Large intestine (tissue), 12 donors: ENCODE measurements at places on chromosomes 3 and 15.

DNA sequence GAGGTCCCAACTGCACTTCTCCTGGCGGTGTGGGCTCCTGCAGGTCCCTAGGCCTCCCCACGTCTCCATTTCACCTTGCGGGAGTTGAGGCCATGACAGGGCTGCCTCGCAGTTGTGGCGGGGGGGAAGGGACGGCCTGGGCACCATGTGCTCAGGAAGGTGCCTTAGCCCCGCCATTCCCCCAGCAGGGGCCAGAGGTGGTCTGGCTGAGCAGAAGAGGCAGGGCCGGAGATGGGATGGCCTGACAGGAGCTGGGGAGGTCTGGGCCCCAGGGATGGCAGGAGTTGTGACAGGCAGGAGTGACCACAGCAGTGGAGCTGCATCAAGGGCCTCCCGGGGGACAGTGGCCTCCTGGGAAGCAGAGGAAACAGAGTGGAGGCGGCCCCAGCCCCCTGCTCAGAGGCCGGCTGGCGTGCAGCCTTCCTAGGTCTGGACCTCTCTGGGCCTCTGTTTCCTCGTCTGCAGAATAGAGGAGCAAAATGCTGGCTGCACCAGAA is 18.7 kb upstream of the KLF15 start:
- no peak overlapping the region for H3K4me3 ChIP-seq
- DNase-seq, result no peak
- H3K4me1 ChIP-seq, result no peaks in the 10 kb centered on the region
- no peaks in the 10 kb centered on the region for H3K36me3 ChIP-seq
- H3K27me3 ChIP-seq, result peaks cover 8% of the 10 kb centered on the region
- no peak overlapping the region for H3K27ac ChIP-seq

DNA sequence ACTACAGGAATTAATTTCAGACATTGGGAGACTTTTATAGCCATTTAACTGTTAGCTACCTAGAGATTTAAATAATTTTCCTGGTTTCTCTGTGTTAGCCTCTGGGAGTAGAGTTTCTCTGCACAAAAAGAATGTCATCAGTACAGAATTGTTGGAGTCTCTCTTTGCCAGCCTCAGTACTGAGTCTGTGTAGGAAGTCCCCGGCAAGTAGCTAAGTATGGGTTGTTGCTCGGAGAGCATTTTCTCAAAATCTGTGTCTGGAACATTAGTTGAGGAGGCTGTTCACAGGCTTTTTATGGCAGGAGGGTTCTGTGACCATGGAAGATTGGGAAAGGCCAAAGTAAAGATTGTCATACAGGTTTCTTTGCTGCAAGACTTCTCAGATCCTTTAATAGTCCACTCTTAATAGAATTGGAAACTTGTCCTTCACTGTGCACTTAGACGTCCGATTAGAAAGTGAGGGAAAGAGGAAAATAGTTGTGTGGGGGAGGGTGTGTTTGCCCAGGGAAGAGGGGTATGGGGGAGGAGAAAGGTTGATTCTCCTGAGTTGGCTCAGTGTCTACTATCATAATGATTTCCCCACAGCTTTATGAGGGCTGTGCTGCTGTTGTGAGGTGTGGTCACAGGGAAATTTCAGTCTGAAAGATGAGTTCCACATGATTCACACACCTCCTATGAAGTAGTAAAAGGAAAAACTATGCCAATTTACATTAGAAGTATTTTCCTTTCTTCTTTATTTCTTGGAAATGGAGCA is 207.1 kb downstream of the PTPRG start:
- no peak overlapping the region for H3K4me3 ChIP-seq
- no peaks in the 10 kb centered on the region for H3K4me1 ChIP-seq
- DNase-seq, result peak; percentile 47
- no peaks in the 10 kb centered on the region for H3K27me3 ChIP-seq
- H3K27ac ChIP-seq, result no peak overlapping the region
- H3K36me3 ChIP-seq, result no peaks in the 10 kb centered on the region

GRCh38 chr3:171350364-171350763 is 109.8 kb downstream of the TNIK start:
- no peak for DNase-seq
- no peak overlapping the region for H3K27ac ChIP-seq
- no peaks in the 10 kb centered on the region for H3K27me3 ChIP-seq
- no peaks in the 10 kb centered on the region for H3K36me3 ChIP-seq
- no peak overlapping the region for H3K4me3 ChIP-seq

- no peaks in the 10 kb centered on the region for H3K27me3 ChIP-seq
- DNase-seq, result no peak
- H3K4me3 ChIP-seq, result no peak overlapping the region
- H3K36me3 ChIP-seq, result no peaks in the 10 kb centered on the region
Observed at GRCh38 chr3:147518465-147518864, 109.3 kb downstream of the ZIC1 start.

DNA sequence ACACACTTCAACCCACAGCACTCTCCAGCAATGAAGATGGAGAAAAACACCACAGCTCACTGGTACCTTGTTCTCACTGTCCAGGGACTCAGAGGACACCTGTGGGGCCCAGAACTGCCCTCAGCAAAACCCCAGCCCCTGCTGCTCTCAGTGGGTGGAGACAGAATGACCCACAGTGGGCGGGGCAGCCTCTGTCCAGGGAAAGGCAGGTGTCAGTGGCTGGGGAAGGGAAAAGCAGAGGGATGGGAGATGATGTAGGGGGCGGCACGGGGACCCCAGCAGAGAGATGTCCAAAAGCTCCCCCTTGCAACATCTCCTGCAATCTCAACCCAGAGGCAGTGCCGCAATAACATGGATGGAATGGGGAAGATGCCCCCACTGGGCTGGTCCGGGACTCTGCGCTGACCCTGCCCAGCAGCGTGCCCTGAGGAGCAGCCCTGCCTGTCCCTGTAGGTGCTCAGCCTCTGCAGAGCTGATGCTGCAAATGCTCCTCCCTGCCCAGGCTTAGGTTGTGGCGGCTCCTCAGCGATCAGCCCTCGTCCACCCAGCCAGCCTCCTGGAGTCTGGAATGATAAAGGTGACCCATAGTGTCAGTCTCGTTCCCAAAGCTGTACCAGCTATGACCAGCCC is 193.9 kb downstream of the XXYLT1 start:
- no peak for DNase-seq
- H3K27ac ChIP-seq, result no peak overlapping the region
- peaks cover 2% of the 10 kb centered on the region for H3K4me1 ChIP-seq
- H3K4me3 ChIP-seq, result no peak overlapping the region
- no peaks in the 10 kb centered on the region for H3K36me3 ChIP-seq
- H3K27me3 ChIP-seq, result no peaks in the 10 kb centered on the region

DNA sequence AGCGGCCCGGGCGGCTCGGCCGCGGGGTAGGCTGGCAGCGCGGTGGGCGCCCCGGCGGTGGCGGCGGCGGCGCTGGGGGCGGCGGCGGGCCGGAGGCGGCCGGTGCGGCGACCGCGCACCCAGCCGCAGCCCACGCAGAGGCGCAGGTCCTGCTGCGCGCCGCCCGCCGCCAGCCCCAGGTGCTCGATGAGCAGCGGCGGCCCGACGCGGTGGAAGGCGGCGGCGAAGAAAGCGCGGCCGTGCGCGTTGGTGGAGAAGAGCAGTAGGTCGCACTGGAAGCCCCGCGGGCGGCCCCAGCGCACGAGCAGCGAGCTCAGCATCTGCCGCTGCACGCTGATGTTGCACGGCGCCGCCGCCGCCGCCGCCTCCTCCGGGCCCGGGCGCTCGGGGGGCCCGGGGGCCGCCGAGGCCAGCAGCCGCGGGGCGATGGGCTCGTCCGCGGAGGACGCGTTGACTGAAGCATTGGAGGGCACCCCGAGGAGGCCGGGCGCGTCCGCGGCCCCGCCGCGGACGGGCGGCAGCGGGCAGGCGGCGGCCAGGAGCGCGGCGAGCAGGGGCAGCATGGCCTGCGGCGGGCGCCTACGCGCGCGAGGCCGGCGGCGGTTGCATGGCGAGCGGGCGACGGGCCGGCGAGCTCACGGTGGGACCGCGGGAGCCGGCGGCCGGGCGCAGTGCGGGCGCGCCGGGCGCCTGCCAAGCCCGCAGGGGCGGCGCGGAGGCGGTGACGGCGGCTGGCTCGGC is 452 bp downstream of the TMEM158 start:
- peaks cover 72% of the 10 kb centered on the region for H3K27me3 ChIP-seq
- no peaks in the 10 kb centered on the region for H3K36me3 ChIP-seq

GRCh38 chr3:148106062-148106461 is 591.6 kb upstream of the AGTR1 start:
- no peak overlapping the region for H3K4me3 ChIP-seq
- no peaks in the 10 kb centered on the region for H3K4me1 ChIP-seq
- no peaks in the 10 kb centered on the region for H3K27me3 ChIP-seq
- H3K36me3 ChIP-seq, result no peaks in the 10 kb centered on the region
- no peak for DNase-seq

GRCh38 chr3:73945541-73945940 is 320.8 kb upstream of the PDZRN3 start:
- H3K27me3 ChIP-seq, result no peaks in the 10 kb centered on the region
- no peak for DNase-seq
- no peaks in the 10 kb centered on the region for H3K4me1 ChIP-seq

GRCh38 chr3:14290631-14291385 is 111.6 kb upstream of the SLC6A6 start:
- peak; percentile 86 for DNase-seq
- H3K4me3 ChIP-seq, result no peak overlapping the region
- peak overlapping the region; percentile 89 for H3K27ac ChIP-seq

GRCh38 chr3:11236588-11237461 is 35.4 kb upstream of the ATG7 start:
- no peaks in the 10 kb centered on the region for H3K36me3 ChIP-seq
- H3K4me1 ChIP-seq, result no peaks in the 10 kb centered on the region
- no peak overlapping the region for H3K27ac ChIP-seq
- no peak overlapping the region for H3K4me3 ChIP-seq

DNA sequence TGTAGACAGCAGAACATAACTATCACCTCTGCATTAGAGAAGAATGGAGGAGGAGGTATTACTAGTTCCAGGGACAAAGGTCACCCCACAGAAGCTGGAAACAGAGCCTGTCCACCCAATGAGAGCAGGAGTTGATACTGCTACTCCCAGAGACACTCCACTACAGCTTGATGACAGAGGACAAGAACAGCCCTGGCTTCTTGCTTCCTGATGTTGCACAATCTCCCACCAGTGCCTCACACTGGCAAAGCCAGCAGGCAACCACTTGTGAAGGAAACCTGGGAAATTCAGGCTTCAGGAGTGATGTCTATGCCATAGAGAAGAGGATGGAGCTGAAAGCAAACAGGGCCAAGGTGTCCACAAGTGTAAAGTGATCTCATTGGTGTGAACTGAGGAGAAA is 78.0 kb upstream of the POU1F1 start:
- DNase-seq, result peak; percentile 59
- H3K36me3 ChIP-seq, result no peaks in the 10 kb centered on the region
- H3K4me3 ChIP-seq, result no peak overlapping the region
- peaks cover 5% of the 10 kb centered on the region for H3K4me1 ChIP-seq
- H3K27me3 ChIP-seq, result no peaks in the 10 kb centered on the region

DNA sequence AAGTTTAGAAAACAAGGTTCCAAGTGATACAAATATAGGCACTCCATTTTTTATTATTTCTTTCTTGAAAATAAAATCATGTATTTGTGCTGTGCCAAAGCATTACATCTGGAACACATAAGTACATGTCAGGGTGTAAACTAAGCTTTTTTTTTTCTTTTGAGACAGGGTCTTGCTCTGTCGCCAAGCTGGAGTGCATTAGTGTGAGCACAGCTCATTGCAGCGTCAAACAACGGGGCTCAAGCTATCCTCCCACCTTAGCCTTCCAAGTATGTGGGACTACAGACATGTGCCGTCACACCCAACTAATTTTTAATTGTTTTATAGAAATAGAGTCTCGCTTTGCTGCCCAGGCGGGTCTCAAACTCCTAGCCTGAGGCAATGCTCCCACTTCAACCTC is 9.0 kb downstream of the SPATA12 start:
- H3K4me1 ChIP-seq, result no peaks in the 10 kb centered on the region
- no peak for DNase-seq
- no peaks in the 10 kb centered on the region for H3K27me3 ChIP-seq

GRCh38 chr3:138642226-138642926 is 33.8 kb downstream of the FAIM start:
- H3K36me3 ChIP-seq, result no peaks in the 10 kb centered on the region
- no peak for DNase-seq
- no peaks in the 10 kb centered on the region for H3K27me3 ChIP-seq
- H3K27ac ChIP-seq, result no peak overlapping the region

GRCh38 chr3:13072239-13072599 is 1.0 kb downstream of the IQSEC1 start:
- DNase-seq, result no peak
- no peak overlapping the region for H3K4me3 ChIP-seq
- H3K27ac ChIP-seq, result no peak overlapping the region
- H3K4me1 ChIP-seq, result no peaks in the 10 kb centered on the region

DNA sequence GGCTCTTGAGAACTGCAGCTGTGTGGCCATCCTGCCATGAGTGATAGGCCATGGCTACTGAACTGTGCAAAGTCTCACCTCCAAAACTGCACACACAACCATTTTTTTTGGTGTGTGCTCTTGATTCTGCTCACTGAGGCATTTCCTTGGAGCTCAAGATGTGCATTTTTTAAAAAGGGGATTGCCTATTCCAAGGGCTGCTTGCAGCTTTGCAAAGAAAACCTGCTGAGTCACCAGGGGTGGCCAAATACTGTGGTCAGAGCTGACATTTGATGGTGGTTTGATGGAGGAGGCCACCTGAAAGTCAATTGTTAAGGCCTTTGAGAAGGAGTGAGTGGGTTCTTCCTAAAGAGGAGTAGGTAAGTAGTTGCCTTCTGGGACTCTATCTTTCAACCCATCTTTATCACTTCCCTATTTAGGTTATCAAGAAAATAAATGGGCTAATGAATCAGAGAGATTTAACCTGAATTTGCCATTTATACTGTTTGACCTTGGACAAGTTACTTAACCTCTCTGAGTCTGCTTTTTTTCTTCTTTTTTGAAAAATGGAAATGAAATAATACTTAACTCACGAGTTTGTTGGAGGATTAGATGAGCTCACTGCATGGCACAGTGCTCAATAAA is 87.9 kb downstream of the CHST2 start:
- H3K36me3 ChIP-seq, result no peaks in the 10 kb centered on the region
- H3K4me1 ChIP-seq, result no peaks in the 10 kb centered on the region
- no peaks in the 10 kb centered on the region for H3K27me3 ChIP-seq
- no peak for DNase-seq

DNA sequence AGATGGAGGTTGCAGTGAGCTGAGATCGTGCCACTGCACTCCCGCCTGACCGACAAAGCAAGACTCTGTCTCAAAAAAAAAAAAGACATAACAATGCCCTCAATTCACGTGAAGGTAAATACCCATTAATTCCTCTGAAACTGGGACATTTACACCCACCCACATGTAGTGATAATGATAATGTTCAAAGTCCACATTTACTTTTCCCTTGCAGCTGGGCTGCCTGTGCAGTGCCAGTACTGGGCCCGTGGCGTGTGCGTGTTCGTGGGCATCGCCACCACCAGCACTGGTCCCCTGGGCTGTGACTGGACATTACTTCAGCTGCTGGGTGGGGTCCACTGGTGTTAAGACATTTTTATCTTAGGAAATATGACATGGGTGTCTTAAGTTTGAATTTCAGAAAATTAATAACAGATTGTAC is 123.6 kb downstream of the SLC25A26 start:
- H3K4me1 ChIP-seq, result peaks cover 9% of the 10 kb centered on the region
- peak; percentile 68 for DNase-seq
- peak overlapping the region; percentile 66 for H3K27ac ChIP-seq
- no peak overlapping the region for H3K4me3 ChIP-seq

GRCh38 chr15:99976811-99977271 is 243.6 kb upstream of the LYSMD4 start:
- H3K27ac ChIP-seq, result no peak overlapping the region
- no peaks in the 10 kb centered on the region for H3K36me3 ChIP-seq
- no peaks in the 10 kb centered on the region for H3K4me1 ChIP-seq
- H3K27me3 ChIP-seq, result no peaks in the 10 kb centered on the region
- DNase-seq, result no peak
